ENCODE measurements at places on chromosomes 11 and 22. TPM values are rescaled to one million over a fixed set of nuclear protein-coding genes. Genes with fewer than 3 reads are reported as not detected.

The GLB1L3 gene
- total RNA-seq, result 0.83 TPM

The CDHR5 gene
- total RNA-seq, result not detected

The OR51I1 gene
- total RNA-seq, result not detected

The MS4A15 gene
- not detected for total RNA-seq

The PRRG4 gene
- total RNA-seq, result 0.10 TPM

All from glutamatergic neuron (in vitro differentiated cells).